Right renal cortex interstitium (tissue), 3 donors: ENCODE measurements at places on chromosomes 7 and 10. TPM values are rescaled to one million over a fixed set of nuclear protein-coding genes. Genes with fewer than 3 reads are reported as not detected.

FAM241B gene
- polyA plus RNA-seq: 9.7 TPM

NXPH1 gene
- polyA plus RNA-seq: not detected

ZNF518A gene
- 39.3 TPM for polyA plus RNA-seq

LOXL4 gene
- polyA plus RNA-seq: 3.9 TPM

DMBT1 gene
- polyA plus RNA-seq: not detected

CPED1 gene
- polyA plus RNA-seq: 42.1 TPM

MSMB gene
- polyA plus RNA-seq: not detected

PPP1R3A gene
- polyA plus RNA-seq: not detected

PIP gene
- polyA plus RNA-seq: not detected

HYAL4 gene
- 0.12 TPM for polyA plus RNA-seq

CTTNBP2 gene
- 28.7 TPM for polyA plus RNA-seq

C10orf143 gene
- polyA plus RNA-seq: 6.8 TPM

CACNB2 gene
- 3.3 TPM for polyA plus RNA-seq

TYW1 gene
- 24.7 TPM for polyA plus RNA-seq

TAX1BP1 gene
- polyA plus RNA-seq: 143 TPM

ITIH5 gene
- polyA plus RNA-seq: 21.9 TPM

LIPK gene
- not detected for polyA plus RNA-seq

SFMBT2 gene
- polyA plus RNA-seq: 6.4 TPM

PRKAR1B gene
- 34.9 TPM for polyA plus RNA-seq

PLPP4 gene
- 6.0 TPM for polyA plus RNA-seq

OR6B1 gene
- not detected for polyA plus RNA-seq

ITPRID1 gene
- not detected for polyA plus RNA-seq

PILRA gene
- polyA plus RNA-seq: 3.5 TPM

KCNIP2 gene
- polyA plus RNA-seq: 3.6 TPM

FOXI2 gene
- polyA plus RNA-seq: 1.7 TPM

VAX1 gene
- not detected for polyA plus RNA-seq

AGAP9 gene
- polyA plus RNA-seq: 3.8 TPM

NDUFB8 gene
- 170 TPM for polyA plus RNA-seq

ADAM22 gene
- 13.1 TPM for polyA plus RNA-seq

DNAJB6 gene
- 169 TPM for polyA plus RNA-seq

PRKG1 gene
- polyA plus RNA-seq: 15.4 TPM

PITX3 gene
- polyA plus RNA-seq: 0.64 TPM

PTPRZ1 gene
- 3.1 TPM for polyA plus RNA-seq

TAS2R5 gene
- 2.2 TPM for polyA plus RNA-seq

SFRP5 gene
- polyA plus RNA-seq: 0.07 TPM

NPTX2 gene
- polyA plus RNA-seq: 3.6 TPM

TFR2 gene
- polyA plus RNA-seq: 0.78 TPM

NPY gene
- polyA plus RNA-seq: 0.50 TPM

NYAP1 gene
- 1.3 TPM for polyA plus RNA-seq

TBL2 gene
- 40.2 TPM for polyA plus RNA-seq
